ENCODE measurements at places on chromosomes 2 and 18. TPM values are rescaled to one million over a fixed set of nuclear protein-coding genes. Genes with fewer than 3 reads are reported as not detected.

DNA sequence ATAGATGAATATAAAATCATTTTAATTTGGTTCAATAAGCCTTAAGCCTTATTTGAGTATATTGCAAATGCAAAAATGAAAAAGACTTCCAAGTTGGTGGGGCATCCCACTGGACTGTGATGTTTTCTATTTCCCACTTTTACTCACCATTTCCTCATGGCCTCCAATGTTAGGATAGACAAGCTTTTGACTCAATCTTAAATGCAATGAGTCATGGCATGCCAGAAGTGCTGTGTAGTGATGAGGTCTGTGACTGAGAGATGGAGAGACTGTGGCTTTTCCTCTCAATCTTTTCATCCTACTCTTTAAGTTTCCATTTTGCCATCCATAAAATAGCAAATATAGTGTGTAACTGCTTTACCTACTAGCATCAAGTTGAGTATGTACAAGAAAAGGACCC, 1401.2 kb upstream of the CELF4 start:
- no peaks in the 10 kb centered on the region for H3K36me3 ChIP-seq
- H3K4me3 ChIP-seq = no peak overlapping the region
- no peak overlapping the region for H3K27ac ChIP-seq
- H3K4me1 ChIP-seq = no peaks in the 10 kb centered on the region
- DNase-seq = no peak

DNA sequence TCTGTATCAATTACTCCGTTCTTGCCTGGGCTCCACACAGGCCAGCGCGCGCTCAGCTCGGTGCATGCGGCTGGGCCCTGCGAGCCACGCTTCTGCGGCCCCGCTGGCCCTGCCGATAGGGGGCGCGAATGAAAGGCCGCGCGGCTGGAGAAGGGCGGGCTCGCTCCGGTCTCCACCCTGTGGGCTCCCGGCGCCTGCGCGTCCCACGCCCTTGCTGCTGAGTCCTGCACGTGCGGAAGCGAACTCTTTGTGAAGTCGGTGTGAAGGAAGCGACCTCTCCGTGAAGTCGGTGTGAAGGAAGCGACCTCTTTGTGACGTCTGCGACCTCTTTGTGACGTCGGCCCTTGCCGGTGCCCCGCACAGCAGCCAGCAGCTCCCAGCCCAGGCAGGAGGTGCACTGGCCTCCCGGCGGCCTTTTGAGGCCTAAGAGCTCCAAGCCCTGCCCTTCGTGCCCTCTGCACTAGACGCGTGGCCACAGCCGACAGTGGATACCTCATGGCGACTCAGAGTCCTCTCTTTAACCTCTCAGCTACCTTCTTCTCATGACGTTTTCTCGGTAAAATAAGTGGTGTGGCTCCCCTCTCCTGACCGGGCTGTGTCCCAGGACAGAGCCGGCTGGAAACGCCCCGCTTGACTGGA, 391.9 kb upstream of the RAB6C start:
- no peaks in the 10 kb centered on the region for H3K4me1 ChIP-seq
- no peak overlapping the region for H3K4me3 ChIP-seq
- no peak overlapping the region for H3K27ac ChIP-seq
- H3K27me3 ChIP-seq = no peaks in the 10 kb centered on the region

GRCh38 chr2:239534581-239535412, 134.0 kb upstream of the HDAC4 start:
- H3K36me3 ChIP-seq = no peaks in the 10 kb centered on the region
- H3K27me3 ChIP-seq = peaks cover 86% of the 10 kb centered on the region
- no peak overlapping the region for H3K27ac ChIP-seq
- DNase-seq = no peak
- no peak overlapping the region for H3K4me3 ChIP-seq

The ATG9A gene
- total RNA-seq = 42.4 TPM

The SNORC gene
- 4.3 TPM for total RNA-seq

The NT5C1B gene
- total RNA-seq = not detected

The APCDD1 gene
- total RNA-seq = 0.51 TPM
